CD4-positive, CD25-positive, alpha-beta regulatory T cell (primary cell): ENCODE measurements at places on chromosomes 3 and 15. TPM values are rescaled to one million over a fixed set of nuclear protein-coding genes. Genes with fewer than 3 reads are reported as not detected.

The RETNLB gene
- not detected for total RNA-seq

The CD200R1 gene
- total RNA-seq, result 7.5 TPM

The ANKUB1 gene
- not detected for total RNA-seq

DNA sequence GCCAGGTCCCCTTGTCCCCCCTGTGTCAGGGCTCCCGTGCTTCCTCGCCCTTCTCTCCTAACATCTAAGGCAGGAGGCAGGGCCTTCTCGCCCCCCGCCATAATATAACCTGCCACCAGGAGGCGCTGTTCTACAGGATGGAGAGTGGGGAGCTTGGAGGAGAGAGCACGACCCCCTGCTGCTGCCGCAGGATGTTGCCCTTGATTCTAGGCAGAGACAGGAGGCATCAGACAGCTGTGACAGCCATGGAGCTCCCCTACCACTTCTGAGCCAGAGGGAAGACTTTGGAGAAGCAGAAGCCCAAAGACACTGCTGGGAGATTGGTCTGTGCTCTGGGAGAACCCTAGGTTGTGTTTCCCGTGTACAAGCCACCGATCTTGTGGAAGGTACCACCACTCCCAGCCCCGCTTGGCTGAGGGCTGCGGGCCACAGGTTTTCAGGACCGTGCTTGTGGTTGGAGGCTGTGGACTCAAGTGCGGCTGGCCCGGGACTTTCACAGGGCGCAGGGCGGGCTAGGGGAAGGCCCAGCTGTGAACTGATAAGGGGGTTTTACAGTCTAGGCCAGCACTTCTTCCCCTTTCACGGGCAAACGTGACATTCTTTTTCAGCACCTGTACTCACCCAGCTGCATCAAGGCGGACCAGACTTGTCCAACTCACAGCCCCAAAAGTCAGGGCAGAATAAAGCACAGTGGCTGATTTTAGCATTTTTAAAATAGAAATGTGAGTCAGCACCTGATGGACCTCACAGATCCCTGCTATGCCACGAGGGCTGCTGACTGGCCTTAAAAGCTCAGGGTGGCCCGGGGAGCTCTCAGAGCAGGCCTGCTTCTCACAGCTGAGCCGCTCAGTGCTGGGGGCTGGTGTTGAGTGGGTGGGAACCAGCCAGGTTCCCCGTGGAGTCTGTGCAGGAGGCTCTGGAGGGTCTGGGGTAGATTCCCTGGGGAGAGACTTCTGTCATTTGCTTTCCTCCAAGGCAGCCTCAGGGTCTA lies 2.6 kb upstream of the TIGIT start:
- DNase-seq, result peak; percentile 92

DNA sequence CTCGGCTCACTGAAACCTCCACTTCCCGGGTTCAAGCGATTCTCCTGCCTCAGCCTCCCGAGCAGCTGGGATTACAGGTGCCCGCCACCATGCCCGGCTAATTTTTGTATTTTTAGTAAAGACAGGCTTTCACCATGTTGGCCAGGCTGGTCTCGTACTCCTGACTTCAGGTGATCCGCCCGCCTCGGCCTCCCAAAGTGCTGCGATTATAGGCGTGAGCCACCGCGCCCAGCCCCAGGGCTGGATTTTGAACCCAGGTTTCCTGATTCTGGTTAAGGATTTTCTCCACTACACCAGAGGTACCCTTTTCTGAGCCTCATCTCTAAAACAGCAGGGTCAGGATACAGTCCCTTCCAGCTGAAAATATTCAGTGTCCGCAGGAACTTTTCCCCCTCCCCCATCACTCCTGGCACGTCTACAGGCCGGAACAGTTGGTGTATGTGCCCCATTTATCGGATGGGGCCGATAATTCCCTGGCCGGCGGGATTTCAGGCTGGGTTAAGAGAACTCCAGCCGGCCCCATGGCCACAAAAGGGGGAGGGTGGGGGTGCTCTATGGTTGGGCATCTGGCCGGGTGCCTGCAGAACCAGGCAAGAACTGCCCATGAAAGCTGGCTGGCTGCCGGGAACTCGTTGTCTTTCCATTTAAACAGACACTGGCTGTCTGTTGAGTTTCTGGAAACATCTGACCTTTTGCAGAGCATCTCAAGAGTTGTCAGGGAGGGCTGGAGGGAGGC lies 26.8 kb upstream of the SEMA4B start:
- no peak for DNase-seq

DNA sequence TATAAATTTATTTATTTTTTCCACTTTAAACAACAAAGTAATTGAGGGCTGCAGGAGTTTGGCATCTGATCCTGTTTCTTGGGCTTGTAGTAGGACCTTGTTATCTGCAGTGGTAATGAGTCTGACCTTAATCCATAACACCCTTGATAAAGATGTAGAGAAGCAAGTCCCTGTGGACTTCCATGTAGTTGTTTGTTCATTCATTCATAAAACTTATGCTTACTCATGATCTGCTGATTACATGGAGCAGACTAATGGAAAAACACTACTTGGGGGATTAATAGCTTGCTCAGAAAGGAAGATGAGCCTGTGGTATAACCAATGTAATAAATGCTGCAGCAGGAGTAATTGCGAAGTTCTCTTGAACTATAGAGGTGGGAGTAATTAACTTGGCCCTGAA lies 271.5 kb upstream of the TBL1XR1 start:
- no peak for DNase-seq

GRCh38 chr3:3815206-3815605 lies 16.0 kb downstream of the LRRN1 start:
- no peak for DNase-seq

- DNase-seq, result no peak
Observed at GRCh38 chr3:117936159-117936558, 1098.5 kb downstream of the IGSF11 start.

DNA sequence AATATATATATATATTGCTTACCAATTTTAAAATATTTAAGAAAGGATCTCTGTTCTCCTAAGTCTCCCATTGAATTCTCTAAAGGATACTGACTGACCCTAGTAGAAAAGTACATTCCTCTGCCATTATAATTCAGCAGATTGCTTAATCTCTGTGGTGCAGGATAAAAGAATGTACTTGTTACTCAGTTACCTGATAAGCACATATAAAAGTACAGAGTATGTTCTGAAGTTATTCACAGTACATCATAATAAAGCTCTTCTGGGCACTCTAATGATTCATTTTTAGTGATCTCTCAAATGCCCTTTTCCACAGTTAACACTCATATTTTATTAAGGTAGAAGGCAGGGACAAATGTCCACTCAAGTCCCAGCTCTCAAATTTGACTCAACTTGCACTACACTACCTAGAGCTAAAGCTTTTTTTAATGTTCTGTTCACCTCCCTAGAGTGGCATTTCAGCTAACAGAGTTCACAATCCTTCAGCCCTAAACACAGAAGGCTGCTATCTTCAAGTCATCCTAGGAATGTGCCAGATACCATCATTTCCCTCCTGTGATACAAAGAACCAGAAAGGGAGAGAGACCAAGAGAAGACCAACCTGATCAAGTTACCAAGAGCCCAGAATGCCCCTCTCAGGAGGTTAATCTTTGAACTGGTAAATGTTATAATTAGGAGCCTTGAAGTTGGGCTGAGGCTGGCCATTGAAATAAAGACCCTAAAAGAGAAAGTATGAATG lies 53.3 kb downstream of the MEIS2 start:
- no peak for DNase-seq

DNA sequence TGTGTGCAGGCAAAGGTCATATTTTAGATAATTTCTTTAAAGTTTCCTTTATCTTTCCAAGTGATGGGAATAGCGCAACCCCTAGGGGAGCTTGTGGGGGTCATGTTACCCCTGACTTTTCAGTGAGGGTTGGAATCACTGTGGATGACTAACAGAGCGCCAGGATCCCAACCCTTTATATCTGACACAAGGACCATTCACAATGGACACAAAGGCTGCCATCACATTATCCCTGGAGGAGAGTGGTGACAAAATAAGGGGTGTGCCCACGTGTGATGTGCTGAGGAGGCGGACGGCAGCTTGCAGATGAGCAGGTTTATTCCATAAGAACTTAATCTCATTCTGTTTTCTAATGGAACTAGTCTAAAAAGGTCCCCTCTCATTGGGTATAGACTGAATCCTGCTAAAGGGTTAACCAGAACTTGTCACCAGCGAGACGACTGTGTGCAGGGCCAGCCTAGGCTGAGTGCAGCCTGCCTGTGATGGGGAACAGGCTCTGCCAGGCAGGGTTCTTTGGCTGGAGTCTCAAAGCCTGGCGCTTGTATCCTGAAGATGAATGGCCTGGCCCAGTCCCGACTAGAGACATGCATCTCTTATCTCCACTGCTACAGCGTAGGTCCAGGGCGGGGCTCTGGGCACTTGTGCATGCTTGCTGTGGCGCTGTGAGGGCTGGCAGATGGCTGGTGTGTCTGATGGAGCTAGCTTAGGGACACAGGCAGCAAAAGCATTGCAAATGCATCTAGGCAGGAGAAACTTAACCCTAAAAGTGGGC lies 50.2 kb downstream of the CHDH start:
- no peak for DNase-seq

DNA sequence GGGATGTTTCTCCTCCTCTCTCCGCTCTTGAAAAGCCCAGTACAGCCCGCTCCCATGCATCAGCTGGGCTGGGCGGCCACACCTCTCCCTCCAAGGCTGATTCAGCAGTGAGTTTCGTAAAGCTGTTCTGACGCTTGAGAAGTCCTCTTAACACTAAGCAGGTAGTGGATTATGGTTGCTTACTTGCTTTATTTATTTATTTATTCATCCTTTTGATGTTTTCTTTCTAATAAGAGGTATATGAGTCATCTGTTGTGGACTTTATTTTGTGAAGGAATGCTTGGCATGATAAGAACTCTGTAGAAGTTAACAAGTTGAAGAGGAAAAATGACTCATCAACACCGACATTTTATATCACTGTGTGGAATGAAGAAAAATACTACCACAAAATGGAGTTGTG lies 285.0 kb downstream of the SQOR start:
- DNase-seq, result no peak

DNA sequence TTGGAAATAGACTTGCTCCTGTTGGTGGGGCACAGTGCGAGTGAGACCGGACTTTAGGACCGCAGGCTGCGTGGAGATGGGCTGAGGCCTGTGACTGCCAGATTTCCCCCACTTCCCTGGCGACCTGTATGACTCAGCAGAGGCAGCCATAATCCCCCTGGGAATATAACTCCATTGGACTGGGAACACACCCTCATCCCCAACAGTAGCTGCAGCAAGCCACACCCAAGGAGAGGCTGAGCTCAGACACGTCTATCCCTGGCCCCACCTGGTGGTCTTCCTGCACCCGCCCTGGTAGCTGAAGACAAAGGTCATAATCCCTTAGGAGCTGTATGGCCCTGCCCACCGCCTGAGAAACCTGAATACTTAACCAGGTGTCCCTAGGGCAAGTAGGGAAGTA lies 42.6 kb downstream of the DZIP1L start:
- DNase-seq, result no peak

DNA sequence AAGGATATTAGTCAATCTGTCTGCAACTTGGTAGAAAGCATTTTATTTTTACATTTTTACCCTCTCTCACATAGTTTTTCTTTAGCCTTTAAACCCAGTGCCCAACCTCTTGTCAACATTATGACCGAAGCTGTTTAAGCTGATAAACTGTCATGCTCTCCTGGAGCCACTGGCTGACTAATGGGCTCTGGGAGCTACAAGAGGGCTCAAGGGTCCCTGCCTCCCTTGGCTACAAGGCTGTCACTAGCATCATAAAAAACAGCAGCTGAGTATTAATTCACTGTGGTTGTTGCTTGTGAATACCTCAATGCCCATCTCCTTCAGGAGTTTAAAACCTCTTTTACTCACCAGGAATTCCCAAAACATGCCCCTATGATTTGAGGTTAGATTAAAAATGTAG lies 237.9 kb downstream of the ZMAT3 start:
- no peak for DNase-seq

DNA sequence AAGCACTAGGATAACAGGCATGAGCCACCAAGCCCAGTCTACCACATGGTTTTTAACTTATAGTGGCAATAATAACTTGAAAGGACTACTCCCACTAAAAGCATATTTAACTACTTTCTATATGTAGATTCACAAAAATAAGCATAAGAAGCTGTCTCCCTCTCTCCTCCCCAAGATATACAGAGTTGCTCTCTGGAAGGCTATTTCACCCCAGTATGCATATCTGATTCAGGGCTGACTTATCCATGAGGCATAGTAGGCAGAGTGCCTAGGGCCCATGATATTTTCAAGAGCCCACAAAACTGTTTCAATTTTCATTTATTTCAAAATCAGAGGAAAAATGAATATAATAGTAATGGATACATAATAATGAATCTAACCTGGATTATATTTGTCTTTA lies 20.5 kb downstream of the ATP8B4 start:
- DNase-seq, result no peak

- DNase-seq, result no peak
Observed at GRCh38 chr3:56408761-56409196, 59.5 kb downstream of the ERC2 start.
